ENCODE measurements at places on chromosomes 1 and 21. TPM values are rescaled to one million over a fixed set of nuclear protein-coding genes. Genes with fewer than 3 reads are reported as not detected.

The ZNF697 gene
- total RNA-seq = 8.2 TPM

The VHLL gene
- total RNA-seq = not detected

The CD52 gene
- total RNA-seq = not detected

The HSD3B2 gene
- total RNA-seq = not detected

The LCE1B gene
- total RNA-seq = not detected

The C1QB gene
- not detected for total RNA-seq

The SPRR2G gene
- not detected for total RNA-seq

The C2CD4D gene
- not detected for total RNA-seq

The KLF17 gene
- total RNA-seq = not detected
